ENCODE measurements at places on chromosomes 12 and 14.

DNA sequence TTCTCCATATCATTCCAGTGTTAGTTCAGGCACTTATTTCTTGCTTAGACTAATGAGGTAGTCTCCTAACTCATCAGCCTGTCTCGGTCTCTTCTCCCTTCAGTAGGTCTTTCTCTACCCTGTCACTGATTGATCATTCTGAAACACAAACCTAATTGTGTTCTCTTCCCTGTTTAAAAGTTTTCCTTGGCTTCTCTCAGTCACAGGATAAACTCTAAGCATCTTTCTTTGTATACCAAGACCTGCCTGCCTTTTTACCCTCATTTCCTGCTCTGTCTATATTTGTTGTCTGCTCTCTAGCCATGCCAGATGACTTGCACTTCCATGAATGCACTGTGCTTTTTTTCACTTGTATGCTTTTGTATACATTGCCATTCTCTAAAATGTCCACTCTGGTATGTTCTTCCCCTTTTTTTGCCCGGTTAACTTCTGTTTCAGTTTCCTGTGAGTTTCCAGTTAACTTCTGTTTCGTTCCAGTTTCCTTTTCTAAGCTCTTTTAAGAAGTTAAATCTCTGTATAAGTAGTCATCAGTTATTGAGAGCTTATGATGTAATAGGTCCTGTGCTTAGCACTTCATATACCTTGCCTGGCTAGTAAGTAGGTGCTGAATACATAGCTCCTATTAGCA lies 12.8 kb downstream of the DIP2B start:
- DNase-seq, result no peak

- peak; percentile 28 for DNase-seq
Measured at GRCh38 chr14:72714094-72714493, 179.8 kb downstream of the DPF3 start.

GRCh38 chr12:42776396-42776795 lies 186.8 kb upstream of the PRICKLE1 start:
- no peak for DNase-seq

DNA sequence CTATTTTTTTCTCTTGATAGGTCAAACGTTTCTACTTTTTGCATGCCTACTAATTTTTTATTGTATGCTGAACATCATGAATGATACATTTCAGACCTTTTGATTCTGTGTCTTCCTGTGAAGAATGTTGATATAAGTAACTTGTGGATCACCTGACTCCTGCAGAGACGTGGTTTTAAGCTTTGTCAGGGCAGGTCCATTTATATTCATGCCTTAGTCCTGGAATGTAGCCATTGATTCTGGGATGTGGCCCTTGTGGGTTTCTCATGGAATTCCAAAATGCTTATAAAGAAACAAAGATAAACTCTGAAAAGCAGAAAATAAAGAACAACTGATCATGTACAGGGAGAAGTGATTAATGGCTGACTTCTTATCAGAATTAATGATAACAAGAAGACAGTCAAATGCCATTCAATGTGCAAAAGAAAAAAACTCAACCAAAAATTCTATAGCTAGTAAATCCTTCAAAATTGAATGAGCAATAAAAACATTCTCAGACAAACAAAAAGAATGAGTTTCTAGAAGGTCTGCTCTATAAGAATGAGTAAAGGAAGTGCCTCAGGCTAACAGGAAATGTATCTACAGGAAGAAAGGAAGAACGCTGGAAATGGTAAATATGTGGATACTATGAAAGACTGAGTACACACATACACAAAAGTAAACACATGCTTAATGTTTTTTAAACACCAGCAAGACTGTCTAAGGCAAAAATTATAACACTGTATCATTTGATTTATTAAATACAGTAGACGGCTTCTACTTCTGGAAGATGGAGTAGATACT lies 284.8 kb upstream of the DIO3 start:
- DNase-seq, result no peak

DNA sequence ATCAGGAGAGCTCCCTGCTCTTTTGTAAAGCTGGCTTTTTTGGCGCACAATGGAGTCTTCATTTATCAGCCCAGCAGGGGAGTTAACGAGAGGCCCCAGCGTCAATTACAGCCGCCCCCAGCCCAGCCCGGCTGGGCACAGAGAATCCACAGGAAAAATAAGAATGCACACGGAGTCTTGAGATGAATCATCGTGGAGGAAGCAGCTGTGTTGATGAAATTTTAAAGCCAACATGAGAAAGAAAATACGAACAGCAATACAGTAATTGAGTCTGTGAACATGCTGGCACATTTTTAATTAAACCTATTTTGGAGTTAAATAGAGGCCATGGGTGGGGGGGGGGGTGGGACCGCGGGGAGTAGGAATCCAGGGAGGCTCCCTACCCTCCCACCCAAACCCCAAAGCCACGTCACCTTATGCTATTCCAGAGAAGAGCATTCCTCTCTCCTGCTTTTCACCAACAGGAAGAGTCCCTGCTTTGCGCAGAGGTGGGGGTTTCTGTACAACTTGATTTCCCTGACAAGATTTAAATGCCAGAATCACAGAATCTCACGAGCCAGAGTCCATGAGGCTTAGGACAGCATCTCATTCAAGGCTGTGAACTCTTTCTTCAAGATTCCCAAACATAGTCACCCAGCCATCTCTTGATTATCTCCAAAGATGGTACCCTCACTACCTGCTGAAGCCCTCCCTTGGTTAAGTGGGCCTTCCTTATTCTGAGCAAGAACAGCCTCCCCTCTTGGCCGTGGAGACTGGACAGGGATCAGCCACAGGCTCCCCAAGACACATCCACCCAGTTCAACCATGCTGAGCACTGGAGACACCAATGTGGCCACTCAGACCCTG lies 50.3 kb downstream of the CCNK start:
- no peak for DNase-seq

- DNase-seq, result peak; percentile 47
Measured at GRCh38 chr12:124568431-124569374, 1.3 kb upstream of the NCOR2 start.

- no peak for DNase-seq
Measured at GRCh38 chr14:84064316-84065125, 1465.4 kb upstream of the FLRT2 start.

GRCh38 chr12:5661811-5662210 lies 229.9 kb downstream of the NTF3 start:
- DNase-seq, result no peak

DNA sequence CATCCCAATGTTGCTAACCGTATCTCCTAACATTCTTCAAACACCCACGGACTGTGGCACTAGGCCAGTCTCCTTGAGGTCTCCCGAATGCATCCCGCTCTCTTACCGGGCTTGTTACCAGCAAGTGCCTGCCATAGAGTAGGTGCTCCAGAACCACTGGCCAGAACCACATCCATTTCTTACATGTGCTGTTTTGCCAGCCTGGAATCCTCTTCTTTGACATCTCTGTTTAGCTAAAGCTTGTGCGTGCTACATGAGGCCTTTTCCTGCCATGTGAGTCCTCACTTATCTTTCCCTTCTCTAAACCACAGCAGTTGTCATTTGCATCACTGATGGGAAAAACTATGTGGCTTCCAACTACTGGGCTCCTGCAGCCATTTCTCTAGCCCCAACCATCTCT lies 397.4 kb downstream of the PCNX1 start:
- DNase-seq, result no peak
